Activated naive CD4-positive, alpha-beta T cell treated with anti-CD3 and anti-CD28 coated beads, Interleukin-2, amount 50 U/mL, for 16 hours (primary cell): ENCODE measurements at places on chromosomes 4 and X.
A peak's percentile ranks its signal among the peaks of the same experiment; 100 is the strongest.

DNA sequence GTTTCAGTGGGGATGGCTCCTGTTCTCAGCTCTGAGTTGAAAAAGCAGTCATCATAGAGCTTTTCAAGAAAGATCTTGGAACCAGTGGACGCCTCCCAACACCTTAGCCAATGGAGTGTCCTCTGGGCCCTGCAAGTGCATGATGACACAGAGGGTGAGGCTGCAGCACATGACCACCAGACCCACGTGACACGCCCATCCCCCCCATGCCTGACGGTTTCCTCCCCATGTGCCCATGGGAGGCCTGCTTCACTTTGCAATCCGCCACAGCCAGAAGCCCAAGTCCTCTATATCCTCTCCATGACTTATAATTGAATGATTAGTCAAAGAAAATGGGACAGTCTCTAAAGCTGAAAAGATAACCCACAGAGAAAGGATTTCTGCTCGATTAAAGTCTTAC is 187.0 kb downstream of the AFAP1 start:
- no peak for DNase-seq

- DNase-seq = no peak
Measured at GRCh38 chr4:87310691-87311335, 11.9 kb downstream of the HSD17B13 start.

GRCh38 chr4:105455998-105456397 is 17.9 kb downstream of the PPA2 start:
- DNase-seq = no peak

GRCh38 chrX:140697618-140698017 is 11.9 kb upstream of the LINC00632 start:
- no peak for DNase-seq

DNA sequence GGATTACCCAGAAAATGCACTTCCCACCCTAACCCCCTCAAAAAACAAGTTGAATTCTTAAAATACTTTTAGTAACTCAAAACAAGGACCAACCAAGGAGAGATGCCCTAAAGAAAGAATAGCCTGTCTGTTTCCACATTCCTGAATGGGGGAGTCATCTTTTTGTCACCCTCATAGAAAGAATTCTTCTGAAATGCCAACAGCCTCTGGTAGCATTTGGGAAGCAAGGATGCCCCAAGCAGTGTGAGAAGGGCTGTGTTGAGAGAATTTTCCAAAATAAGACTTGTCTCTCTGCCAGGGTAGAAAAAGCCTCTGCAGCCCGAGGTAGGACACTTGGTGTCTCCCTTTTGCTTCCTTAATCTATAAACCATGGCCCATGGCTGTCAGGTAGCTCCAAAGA is 173.1 kb upstream of the VCX3A start:
- no peak for DNase-seq

DNA sequence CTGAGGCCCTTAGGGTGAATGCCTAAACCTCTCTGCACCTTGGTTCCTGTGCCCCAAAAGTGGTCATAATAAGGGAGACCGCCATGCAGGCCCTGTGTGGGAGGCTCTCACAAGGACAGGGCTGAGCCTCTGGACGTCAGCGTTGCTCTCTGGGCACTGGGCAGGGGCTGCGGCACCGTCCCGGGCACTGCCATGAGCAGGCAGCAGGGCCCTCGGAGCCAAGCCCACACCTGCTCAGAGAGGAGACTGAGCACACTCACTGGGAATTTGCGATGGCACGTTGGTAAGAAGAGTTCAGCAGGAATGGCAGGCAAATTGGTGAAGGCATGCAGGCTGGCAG is 123.4 kb downstream of the HMX1 start:
- DNase-seq = peak; percentile 12

DNA sequence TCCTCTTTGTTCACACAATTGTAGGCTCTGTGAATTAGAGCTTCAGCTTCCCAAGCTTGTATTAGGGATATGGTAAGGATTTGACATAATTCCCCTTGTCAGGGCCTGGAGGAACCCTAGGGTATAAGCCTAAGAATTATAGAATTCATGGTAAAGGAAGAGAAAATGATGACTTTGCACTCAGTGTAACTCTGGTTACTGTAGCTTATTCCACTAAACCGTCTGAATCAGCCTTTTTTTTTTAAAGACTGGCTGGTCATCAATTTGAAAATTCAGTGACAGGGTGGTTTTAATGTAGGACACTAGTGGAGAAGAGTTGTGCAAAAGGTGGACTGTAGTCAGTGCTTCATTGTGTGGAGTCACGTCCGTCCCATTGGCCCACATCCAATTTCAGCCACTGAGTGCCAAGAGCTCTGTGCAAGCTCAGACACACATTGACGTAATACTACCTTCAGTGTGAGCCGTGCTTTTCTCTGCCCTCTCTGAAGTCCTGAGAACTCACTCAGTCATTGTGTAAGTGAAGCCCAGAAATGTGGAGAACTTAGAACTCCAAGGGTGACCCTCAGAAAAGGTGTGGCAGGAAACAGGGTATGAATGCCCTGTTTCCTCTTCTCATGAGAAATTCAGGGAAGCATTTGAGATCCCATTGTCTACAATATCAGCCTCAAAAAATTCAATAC is 449.8 kb downstream of the C4orf33 start:
- DNase-seq = no peak

- no peak for DNase-seq
Measured at GRCh38 chr4:71254451-71255012, 84.3 kb upstream of the SLC4A4 start.
